ENCODE measurements at places on chromosomes 4 and X.

- DNase-seq, result no peak
Measured at GRCh38 chrX:113833096-113834055, 750.5 kb upstream of the HTR2C start.

GRCh38 chr4:113701169-113701568 lies 60.4 kb downstream of the CAMK2D start:
- DNase-seq, result no peak

DNA sequence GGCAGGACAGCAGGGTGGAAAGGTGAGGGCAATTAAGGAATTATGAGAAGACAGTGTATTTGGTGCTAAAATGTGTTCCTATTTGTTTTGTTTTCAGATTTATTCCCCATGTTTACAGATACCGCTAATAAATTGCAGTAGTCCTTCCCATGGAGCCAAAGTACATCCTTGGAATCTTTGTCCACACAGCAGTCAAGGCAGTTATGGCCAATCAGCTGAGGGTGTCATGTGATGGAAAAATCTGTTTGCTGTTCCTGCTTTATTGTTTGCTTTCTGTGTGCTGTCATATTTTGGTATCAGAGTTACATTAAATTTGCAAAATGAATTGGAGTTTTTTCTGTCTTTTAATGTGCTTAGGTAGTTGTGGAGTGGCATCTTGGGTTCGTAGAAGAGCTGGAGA lies 10.5 kb downstream of the TRO start:
- no peak for DNase-seq

GRCh38 chr4:79331126-79331876 lies 5.4 kb upstream of the NAA11 start:
- DNase-seq, result no peak

DNA sequence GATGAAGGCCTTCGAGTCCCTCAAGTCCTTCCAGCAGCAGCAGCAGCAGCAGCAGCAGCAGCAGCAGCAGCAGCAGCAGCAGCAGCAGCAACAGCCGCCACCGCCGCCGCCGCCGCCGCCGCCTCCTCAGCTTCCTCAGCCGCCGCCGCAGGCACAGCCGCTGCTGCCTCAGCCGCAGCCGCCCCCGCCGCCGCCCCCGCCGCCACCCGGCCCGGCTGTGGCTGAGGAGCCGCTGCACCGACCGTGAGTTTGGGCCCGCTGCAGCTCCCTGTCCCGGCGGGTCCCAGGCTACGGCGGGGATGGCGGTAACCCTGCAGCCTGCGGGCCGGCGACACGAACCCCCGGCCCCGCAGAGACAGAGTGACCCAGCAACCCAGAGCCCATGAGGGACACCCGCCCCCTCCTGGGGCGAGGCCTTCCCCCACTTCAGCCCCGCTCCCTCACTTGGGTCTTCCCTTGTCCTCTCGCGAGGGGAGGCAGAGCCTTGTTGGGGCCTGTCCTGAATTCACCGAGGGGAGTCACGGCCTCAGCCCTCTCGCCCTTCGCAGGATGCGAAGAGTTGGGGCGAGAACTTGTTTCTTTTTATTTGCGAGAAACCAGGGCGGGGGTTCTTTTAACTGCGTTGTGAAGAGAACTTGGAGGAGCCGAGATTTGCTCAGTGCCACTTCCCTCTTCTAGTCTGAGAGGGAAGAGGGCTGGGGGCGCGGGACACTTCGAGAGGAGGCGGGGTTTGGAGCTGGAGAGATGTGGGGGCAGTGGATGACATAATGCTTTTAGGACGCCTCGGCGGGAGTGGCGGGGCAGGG lies 568 bp downstream of the HTT start:
- DNase-seq, result peak; percentile 89

DNA sequence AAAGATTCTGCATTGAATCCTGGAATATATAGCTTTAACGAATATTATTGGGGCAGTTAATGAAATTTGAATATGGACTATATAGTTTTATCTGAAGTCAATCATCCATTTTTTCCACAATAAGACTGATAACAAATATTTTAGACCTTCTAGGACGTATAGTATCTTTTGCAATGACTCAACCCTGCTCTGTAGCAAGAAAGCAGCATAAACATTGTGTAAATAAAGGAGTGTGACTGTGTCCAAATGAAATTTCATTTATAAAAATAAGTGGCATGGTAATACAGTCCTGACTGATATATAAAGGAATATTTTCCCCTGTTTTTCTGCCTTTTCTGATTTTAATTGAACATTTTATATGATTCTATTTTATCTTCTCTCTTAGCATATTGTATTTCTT lies 947.7 kb upstream of the SLIT2 start:
- DNase-seq, result no peak

DNA sequence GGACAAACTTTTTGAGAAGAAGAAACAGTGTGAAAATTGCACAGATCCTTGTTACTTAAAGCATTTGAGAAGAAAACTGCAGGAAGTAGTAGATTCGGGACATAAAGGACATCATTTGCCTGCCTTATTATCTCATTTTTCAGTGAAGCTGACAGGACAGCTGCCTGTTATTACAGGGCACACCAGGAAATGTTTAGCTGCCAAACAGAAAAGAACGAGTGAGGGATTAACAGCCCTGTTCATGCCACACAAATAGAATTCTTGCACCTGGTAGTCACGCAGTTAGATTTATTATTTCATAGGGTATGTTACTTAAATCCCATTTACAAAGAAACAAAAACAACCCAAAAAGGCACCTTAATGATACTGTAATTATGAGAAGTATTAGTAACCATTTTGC lies 100.6 kb downstream of the CHIC2 start:
- DNase-seq, result no peak

DNA sequence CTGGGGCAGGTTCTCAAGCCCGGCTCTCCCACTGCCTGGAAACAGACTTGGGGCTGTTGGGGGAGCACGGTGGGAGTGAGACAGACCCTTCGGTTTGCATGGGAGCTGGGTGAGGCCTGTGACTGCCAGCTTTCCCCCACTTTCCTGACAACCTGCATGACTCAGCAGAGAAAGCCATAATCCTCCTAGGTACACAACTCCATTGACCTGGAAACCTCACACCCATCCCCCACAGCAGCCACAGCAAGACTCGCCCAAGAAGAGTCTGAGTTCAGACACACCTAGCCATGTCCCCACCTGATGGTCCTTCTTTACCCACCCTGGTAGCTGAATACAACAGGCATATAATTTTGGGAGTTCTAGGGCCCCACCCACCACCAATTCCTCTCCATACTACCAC lies 57.6 kb upstream of the UBQLN2 start:
- DNase-seq, result peak; percentile 20

DNA sequence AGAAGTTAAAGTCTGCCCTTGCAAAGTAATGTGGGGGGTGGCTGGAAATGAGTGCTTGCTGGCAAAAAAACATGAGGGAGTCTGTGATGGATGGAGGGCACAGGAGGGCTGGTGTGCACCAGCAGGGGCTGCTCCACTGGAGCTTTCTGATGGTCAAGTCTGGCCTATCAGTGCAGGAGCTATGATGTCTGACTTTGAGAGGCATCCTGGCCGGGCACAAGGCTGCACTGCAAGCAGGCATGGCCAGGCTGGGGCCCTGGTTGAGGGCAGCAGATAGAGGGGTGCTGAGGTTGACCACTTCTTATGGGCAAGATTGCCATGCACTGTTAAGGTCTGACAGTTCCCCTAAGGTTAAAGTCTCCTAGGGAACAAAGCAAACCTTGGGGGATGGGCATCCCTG lies 1140.2 kb downstream of the FAM133A start:
- no peak for DNase-seq

DNA sequence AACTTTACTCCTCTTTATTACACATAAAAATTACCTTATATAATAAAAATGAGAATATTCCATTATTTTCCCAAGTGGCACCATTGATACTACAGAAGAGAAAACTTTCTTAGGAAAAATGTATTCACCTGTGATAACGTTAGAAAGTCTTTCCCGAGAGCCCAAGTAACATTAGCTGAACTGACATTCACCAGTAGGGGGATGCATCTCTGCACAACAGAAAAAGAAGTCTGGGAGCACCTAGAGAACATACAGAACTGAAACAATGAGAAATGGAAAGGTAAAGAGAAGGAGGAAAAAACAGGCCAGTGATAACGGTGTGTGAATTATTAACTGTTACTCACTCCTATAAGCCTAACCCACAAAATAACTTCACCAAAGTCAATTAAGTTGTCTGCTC lies 423.3 kb downstream of the CENPC start:
- DNase-seq, result peak; percentile 20

DNA sequence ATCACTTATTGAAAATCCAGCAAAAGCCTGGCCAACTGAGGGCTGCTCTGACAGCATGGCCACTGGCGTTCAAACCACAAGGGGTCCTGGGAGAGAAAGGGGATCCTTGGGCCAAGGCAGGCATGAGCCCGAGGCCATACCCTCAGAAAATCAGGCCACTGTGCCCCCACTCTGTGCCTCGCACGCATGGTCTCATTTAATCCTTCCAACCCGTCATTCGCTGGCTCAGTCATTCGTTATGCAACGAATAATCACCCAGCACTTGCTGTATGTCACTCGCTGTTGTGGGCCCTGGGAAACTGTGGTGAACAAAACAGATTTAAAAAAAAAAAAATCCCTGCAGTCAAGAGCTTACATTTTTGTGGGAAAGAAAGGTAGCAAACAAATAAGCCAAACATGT lies 112.7 kb downstream of the BCOR start:
- DNase-seq, result peak; percentile 8

DNA sequence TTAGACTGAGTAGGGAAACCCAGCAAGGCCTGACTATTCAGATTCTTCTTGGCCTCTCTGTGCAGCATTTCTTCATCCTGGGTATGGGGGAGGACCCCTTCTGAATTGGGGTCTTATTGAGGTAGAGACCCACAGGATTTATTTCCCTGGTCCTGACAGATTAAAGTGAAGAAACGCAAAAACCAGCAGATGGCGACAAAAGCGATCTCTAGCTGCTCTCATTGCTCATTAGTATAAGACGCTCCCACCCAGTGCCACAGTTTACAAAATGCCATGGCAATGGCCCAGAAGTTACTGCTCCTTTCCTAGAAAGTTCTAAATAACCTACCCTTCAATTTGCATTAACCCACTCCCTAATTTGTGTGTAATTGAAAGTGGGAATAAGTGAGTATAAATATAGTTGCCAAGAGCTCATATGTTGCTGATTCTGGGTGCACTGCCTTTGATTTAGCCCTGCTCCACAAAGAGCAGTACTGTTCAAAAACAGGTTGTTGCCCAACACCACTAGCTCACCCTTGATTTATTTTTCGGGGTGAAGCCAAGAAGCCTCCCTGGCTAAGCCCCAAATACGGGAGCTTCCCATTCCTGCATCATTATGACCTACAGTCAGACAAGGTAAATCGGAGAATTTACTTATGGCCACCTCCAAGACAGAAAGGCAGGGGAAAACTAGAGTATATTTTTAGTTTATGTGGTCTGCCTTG lies 3.7 kb upstream of the BEX4 start:
- peak; percentile 69 for DNase-seq

GRCh38 chrX:30888526-30889146 lies 418 bp downstream of the TAB3 start:
- peak; percentile 40 for DNase-seq

GRCh38 chr4:184344435-184344834 lies 126.8 kb upstream of the ENPP6 start:
- DNase-seq, result no peak

GRCh38 chr4:165927815-165928214 lies 54.8 kb downstream of the TLL1 start:
- DNase-seq, result no peak

DNA sequence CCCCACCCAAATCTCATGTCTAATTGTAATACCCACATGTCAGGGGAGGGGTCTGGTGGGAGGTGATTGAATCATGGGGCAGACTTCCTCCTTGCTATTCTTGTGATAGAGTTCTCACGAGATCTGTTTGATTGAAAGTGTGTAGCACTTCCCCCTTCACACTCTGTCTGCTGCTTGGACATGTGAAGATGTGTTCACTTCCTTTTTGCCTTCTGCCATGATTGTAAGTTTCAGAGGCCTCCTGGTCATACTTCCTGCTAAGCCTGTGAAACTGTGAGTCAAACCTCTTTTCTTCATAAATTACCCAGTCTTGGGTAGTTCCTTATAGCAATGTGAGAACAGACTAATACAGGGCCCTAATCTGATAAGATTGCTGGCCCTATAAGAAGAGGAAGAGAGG lies 1514.8 kb downstream of the RPA4 start:
- DNase-seq, result no peak

GRCh38 chrX:46178763-46179162 lies 366.5 kb downstream of the ZNF674 start:
- DNase-seq, result no peak

DNA sequence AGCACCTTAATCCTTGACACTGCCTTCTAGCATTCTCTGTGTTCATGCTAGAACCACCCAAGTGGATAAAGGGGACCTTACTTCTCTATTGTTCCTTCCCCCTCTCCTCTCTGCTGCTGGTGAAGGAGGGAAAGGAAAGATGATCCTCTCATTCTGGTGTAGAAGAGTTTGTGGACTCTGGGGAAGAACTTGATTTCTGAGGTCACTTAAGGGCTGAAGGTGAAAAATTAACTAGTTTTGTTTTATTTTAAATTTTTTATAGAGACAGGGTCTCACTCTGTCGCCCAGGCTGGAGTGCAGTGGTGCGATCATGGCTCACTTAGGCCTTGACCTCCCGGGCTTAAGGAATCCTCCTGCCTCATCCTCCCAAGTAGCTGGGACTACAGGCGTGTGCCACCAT lies 29.8 kb downstream of the SMS start:
- no peak for DNase-seq

Data from ELF-1 (cell line).